ENCODE measurements at places on chromosomes 16 and 17. TPM values are rescaled to one million over a fixed set of nuclear protein-coding genes. Genes with fewer than 3 reads are reported as not detected.

Gene SLC6A2
- not detected for total RNA-seq

Gene ABCA10
- total RNA-seq = 6.4 TPM

Gene SOST
- not detected for total RNA-seq

Gene IGFALS
- total RNA-seq = not detected

Gene C16orf96
- 0.07 TPM for total RNA-seq

Gene CFAP52
- not detected for total RNA-seq

Gene WNT3
- total RNA-seq = 0.92 TPM

Gene ZNF423
- 7.8 TPM for total RNA-seq

Gene NDEL1
- total RNA-seq = 25.5 TPM

Gene TEX19
- not detected for total RNA-seq

Gene MT1H
- not detected for total RNA-seq

Gene DHX8
- 29.7 TPM for total RNA-seq

Gene RPRML
- total RNA-seq = 0.32 TPM

Gene SLC5A11
- total RNA-seq = not detected

Data from left ventricle myocardium superior (tissue), 1 donor.